Erythroblast (primary cell): ENCODE measurements at places on chromosomes 13 and 19.

DNA sequence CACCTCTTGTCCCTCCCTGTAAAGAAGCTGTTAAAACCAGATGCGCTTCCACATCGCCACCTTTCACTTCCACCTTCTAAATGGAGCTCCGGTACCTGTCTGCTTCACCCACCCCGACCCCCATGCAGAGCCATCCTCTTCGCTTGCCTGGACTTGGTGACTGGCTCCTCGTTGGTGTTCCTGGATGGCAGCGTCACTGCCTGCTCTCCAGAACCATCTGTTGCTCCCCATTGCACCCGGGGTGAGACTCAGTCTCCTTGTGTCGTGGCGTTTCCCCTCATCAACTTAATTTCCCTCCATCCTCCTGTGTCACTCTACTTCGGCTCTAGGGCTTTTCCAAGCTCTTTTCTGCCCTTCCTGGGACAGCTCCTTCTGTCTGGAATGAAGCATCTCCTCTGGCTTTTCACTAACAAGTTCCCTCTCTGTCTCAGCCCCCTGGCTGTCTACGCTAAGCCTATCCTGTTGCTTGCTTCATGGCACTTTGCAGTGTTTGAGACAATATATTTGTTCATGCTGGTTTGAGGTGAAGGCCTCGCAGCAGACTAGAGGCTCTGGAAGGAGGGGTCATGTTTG, 10.3 kb downstream of the CEBPG start:
- no peak for DNase-seq

- peak; percentile 81 for DNase-seq
Observed at GRCh38 chr19:33819880-33820781, 23.5 kb downstream of the KCTD15 start.

- DNase-seq: no peak
Observed at GRCh38 chr13:32023698-32024097, 7.9 kb upstream of the FRY start.

DNA sequence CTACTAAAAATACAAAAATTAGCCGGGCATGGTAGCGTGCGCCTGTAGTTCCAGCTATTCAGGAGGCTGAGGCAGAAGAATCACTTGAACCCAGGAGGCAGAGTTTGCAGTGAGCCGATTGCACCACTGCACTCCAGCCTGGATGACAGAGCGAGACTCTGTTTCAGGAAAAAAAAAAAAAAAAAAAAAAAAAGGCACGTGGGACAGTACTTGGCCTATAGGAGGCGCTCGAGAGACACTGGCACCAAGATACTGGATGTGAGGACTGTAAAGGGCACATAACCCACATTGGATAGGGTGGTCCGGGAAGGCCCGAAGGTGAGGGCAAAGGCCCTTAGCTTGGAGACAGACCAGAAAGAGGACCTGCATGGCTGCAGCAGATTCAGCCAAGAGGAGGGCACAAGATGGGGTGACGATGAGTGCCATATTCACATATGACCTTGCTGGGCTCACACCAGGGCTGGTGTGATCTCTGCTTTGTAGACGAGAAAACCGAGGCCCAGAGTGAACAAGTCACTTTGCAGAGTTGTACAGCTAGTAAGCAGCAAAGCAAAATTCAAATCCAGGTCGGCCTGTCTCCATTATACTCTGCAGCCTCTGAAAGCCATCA, 89.4 kb downstream of the DPF1 start:
- peak; percentile 66 for DNase-seq

- DNase-seq: no peak
Observed at GRCh38 chr19:27828829-27829228, 1384.1 kb downstream of the UQCRFS1 start.

DNA sequence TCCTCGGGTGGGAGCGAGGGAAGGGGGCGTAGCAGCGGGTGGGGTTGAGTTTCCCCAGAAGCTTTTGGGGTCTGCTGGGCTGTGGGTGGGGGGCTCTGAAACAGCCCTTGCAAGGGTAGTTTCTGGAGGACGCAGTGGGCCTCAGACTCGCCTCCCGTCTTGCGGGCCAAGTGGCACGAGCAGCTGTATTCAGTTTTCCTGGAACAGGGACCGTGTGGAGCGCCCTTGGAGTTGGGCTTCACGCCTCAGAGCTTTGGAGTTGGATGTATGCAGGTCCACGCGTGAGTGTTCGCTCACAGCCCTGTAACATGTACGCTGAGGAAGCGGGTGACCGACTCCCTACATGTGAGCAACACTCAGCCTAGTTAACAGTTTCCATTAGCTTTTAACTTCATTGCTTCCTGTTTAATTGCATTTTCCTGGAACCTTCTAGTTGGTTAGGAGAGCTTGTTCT, 603 bp downstream of the TM9SF2 start:
- peak; percentile 72 for DNase-seq

- peak; percentile 64 for DNase-seq
Observed at GRCh38 chr19:9406798-9407352, 28.5 kb downstream of the ZNF266 start.

GRCh38 chr13:60146471-60146870, 17.3 kb downstream of the DIAPH3 start:
- no peak for DNase-seq

DNA sequence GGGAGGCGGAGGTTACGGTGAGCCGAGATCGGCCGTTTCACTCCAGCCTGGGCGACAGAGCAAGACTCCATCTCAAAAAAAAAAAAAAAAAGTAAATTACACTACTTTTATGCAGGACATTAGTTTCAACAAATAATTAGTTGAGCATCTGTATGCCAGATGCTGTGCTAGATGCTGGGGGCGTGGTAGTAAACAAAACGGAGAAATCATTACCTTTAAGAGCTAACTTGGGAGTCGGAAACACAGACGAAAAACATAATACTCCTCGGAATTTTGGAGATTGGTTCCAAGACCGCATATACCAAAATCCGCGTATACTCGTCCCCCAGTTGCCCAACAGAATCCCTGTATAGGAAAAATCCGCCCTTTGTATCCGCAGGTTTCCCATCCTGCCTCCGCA, 1.3 kb upstream of the DUS3L start:
- DNase-seq: no peak

DNA sequence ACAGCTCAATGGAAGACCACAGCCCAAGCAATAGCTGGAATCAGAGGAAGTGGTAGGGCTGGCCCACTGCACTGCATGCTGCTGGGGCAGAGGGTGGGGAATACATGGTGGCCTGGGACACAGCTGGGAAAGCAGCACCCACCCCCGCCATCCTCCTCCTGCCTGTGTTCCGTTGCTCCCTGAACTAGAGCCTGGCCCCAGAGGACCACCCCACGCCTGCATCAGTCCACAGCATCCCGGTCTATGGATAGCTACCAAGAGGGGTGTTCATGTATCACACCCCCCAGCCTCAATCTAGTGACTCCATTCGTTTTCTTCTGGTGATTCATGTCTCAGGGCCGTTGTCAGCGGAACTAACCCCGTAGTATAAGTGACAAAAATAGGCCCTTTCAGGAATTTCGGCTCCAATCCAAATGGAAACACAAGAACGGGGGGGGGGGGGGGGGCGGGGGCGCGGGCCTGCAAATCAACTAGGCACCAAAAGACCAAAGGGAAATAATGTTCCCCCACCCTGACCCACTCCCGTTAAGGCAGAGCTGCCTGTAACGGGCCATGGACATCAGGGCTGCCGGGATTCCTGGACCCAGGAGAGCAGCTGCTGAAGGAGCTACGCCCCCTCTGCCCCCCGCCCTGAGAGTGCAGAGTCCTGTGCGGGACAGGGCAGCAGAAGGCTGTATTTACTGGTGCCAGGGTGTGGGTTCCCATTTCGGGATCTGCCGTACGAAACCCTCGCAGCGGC, 18.9 kb upstream of the EPHX3 start:
- DNase-seq: no peak

DNA sequence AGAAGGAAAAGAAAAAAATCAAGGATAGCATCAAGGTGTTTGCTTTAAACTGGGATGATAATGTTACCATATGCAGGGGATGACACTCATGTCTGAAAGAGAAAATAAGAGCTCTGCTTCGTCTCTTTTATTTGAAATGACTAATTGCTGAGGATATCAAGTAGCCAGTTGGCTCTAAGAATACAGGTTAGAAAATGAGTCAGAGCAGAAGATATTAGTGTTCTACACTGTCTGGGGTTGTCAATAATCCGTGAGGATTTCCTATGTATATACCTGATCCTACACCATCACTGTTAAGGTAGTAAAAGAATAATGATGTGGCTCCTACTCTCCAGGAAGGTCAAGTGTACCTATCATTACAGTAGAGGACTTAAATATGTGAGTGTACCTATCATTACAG, 562.5 kb downstream of the GPC6 start:
- no peak for DNase-seq

- no peak for DNase-seq
Observed at GRCh38 chr13:91802957-91803356, 404.5 kb downstream of the GPC5 start.

DNA sequence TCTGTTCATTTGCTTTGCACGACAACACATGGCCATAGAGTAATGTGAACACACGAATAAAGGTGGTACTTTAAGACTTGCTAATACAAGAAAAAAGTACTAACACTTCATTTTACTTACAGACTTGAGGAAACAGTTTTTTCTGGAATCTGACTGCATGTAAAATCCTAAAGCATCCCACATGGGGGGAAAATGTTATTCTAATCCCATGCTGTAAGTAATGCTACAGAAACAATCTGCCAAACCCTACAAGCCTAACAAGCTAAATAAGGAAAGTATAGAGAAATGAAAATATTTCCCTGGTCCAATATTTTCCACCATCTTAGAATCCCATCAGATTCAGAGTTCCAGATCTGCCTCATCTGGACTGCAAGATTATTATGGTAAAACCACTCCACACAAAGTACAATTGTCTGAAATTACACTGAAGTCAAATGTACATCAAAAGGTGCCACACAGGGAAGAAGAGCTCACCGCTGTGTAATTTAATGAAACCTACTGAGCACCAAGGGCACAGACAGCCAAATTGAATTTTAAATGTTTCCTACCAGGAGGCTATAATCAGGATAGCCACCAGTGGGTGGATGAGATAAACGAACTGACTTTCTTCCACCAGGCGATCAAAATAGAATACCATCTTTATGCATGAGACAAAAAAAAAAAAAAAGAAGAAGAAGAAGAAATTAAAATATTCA, 22.0 kb downstream of the LHFPL6 start:
- DNase-seq: no peak

DNA sequence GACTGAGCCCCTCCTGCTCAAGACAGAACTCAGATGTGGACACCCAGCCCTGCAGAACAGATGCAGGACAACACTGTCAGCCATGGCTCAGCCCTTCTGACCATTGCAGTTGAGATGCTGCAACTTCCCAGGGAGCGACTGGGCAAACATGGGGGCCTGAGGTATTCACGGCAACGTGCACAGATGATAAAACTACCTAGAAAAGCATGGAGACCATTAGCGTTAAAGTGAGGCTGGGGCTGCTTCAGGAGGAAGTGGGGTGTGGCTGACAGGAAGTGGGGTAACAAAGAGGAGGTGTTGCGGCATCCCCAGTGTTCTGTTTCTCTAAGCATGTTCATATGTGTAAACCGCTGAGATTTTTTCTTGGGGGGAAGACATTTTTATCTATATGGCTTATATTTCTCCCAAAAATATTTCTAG, 1.3 kb upstream of the SIGLEC9 start:
- no peak for DNase-seq

- DNase-seq: no peak
Observed at GRCh38 chr13:101473458-101473857, 21.0 kb downstream of the ITGBL1 start.

- DNase-seq: peak; percentile 74
Observed at GRCh38 chr19:3178973-3179738, 587 bp downstream of the S1PR4 start.

- DNase-seq: no peak
Observed at GRCh38 chr13:38141792-38142191, 207.9 kb upstream of the UFM1 start.

- DNase-seq: no peak
Observed at GRCh38 chr13:33633701-33634545, 184.0 kb upstream of the RFC3 start.

DNA sequence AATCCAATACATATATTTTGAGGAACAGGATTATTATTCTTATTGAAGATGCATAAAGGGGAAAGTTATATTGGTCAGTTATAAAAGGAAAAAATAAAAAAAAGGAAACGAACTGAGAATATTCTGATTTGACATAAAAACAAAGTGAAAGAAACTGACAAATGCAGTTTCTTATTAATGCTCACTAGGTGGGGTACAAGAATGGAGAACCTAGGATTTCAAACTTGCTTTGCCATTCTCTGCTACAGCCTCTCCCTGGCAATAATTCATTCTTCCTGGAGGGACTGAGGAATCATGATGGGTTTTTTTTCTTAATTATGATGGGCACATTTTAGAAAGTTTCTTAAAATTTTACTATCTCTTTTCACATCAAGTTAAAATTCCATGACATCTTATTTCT, 154.9 kb downstream of the PCDH9 start:
- DNase-seq: no peak

- peak; percentile 61 for DNase-seq
Observed at GRCh38 chr19:55635334-55635717, 5.5 kb upstream of the ZNF580 start.

DNA sequence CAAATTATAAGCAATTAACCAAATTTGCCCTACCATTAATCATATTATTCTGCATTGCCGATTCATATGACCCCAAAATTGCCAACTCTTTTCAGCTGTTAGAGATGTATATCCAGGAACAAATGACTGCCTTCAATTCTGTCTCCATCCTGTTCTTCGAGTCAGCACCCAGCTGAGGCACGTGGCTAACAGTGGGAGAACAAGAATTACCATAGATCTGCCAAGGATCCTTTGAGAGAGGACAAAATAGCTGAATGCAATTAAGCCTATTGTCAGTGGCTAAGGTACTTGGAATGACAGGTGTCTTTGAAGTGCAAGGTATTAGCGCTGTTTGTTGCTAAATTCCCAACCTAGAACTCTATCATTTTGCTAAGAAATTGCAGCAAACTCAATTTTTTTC, 426.1 kb downstream of the TSHZ3 start:
- no peak for DNase-seq

GRCh38 chr13:98965325-98965724, 12.5 kb downstream of the DOCK9 start:
- DNase-seq: no peak

DNA sequence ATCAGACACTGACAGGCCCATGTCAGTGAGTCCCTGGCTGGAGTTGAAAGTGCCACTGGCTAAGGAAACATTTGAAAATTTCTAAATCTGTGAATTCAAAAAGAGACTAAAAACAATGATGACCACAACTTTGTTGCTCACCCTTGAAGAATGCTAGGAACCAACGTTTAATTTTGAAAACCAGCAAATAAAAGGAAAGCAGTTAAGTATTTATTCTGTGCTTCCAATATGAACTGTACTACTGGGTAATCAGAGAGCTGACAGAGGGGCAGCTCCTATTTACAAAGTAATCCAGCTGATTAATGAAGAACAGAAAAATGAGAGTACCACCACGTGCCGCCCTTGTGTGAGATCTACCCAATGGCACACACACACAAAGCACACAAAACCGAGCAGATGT, 44.7 kb upstream of the LATS2 start:
- no peak for DNase-seq

- DNase-seq: no peak
Observed at GRCh38 chr19:4861147-4861546, 6.3 kb downstream of the PLIN3 start.

GRCh38 chr19:33278403-33279269, 23.7 kb downstream of the CEBPA start:
- no peak for DNase-seq
